Suppressor macrophage treated with lipopolysaccharide for 4 hours (primary cell): ENCODE measurements at places on chromosomes 7 and 10.
A peak's percentile ranks its signal among the peaks of the same experiment; 100 is the strongest.

- DNase-seq, result no peak
These were observed 27.9 kb downstream of the MTURN start for GRCh38 chr7:30162622-30163124.

GRCh38 chr7:94344826-94345225 lies 49.9 kb upstream of the COL1A2 start:
- DNase-seq, result no peak

- DNase-seq, result no peak
These were observed 81.1 kb upstream of the CPXM2 start for GRCh38 chr10:123972481-123973401.

DNA sequence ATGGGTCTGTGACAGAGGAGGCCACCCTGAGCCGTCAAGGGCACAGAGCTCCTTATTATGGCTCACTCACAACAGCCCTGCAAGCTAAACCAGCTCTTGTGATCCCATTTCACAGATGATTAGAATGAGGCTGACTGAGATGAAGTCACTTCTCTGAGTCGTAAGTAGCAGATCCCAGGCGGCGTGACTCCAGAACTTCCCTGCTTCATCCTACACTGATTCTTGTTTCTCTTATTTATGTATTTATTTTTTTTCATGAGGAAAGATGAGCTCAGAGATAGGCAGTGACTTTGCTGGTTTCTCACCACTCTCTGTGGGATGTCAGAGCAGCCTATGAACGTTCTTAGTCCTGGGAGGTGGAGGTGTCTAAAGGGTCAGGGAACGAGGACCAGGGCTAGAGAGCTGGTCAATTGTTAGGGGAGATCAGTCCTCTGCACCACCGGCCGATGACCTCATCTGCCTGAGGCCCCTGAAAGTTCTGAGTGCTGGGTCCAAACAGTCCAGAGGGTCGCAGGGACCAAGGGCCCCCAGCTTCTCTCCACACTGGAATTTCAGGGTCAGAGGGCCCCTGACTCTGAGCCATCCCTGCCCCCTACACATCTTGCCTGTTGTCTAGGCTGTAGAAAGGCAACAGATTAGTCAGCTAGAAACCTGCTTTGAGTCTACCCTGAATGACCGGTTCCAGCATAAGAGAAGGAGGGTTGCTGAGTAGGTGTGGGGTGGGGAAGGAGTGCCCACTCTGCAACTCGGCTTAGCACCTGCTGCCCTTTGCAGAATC lies 17.9 kb downstream of the CLRN3 start:
- DNase-seq, result peak; percentile 59

- no peak for DNase-seq
These were observed 49.6 kb upstream of the PDCD4 start for GRCh38 chr10:110822035-110822711.

- DNase-seq, result no peak
These were observed 125.2 kb downstream of the MAD1L1 start for GRCh38 chr7:2107386-2108070.

GRCh38 chr7:13508586-13508985 lies 480.9 kb downstream of the ETV1 start:
- no peak for DNase-seq

GRCh38 chr7:114942446-114943175 lies 20.7 kb downstream of the MDFIC start:
- peak; percentile 65 for DNase-seq

DNA sequence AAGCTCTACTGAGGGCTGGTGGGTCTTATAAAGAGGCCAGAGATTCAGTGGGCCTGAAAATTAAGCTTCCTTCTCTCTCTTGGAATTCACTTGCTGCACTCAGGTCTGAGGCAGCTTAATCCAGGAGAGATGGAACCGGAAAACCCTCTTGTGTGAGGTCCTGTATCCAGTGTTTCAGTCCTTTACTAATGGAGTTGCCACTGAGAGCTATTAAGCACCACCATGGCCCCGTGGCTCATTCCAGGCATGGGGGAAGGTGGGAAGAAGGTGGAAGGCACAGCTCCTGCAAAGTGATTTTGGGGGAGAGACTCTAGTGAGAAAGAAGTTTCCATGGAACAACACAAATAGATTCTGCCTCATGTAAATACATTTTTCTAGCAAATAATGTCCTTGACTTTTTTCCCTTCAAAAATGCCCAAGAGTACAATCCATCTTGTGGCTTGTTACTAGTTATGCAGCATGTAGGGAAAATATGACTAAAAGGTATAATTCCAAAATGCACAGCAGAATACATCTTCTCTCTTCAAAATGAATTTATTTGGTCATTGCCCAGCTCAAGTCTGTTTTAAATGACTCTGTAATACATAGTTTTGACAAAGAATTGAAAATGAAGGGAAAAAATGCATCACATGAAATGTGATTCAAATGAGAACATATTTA lies 46.7 kb upstream of the FOXI2 start:
- no peak for DNase-seq

DNA sequence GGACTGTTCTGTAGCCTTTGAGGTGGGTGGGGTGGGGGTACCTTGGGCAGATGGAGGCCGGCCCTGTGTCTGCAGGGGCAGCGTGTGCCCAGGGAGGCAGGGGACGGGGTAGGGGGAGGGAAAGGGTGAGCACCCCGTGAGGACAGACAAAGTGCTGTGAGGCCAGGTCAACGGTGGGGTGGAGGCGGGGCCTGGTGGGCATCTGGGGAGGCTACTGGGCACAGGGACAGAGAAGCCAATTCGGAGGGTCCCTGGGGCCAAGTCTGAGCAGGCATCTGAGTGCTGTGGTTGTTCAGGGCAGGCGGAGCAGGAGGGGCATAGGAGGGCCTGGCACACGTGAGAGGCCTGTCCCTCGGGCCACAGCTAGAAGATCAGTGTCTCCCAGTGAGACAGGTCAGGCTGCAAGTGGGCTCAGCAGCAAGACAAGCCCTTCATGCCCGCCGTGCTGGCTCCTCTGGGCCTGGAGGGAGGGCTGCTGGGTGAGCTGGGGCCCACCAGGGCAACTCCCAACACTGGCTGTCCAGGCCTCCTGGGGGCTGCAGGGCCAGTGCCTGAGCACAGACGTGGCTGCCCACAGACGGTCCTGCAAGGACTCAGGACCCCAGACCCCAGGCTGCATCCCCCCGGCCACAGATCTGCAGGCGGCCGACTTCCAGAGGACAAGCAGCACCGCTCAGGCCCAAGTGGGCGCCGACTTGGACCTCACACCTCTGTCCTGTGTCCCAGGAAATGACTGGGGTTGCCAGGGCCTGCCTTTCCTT lies 26.4 kb upstream of the KNDC1 start:
- no peak for DNase-seq

GRCh38 chr7:70392256-70392876 lies 739.6 kb upstream of the GALNT17 start:
- DNase-seq, result no peak

DNA sequence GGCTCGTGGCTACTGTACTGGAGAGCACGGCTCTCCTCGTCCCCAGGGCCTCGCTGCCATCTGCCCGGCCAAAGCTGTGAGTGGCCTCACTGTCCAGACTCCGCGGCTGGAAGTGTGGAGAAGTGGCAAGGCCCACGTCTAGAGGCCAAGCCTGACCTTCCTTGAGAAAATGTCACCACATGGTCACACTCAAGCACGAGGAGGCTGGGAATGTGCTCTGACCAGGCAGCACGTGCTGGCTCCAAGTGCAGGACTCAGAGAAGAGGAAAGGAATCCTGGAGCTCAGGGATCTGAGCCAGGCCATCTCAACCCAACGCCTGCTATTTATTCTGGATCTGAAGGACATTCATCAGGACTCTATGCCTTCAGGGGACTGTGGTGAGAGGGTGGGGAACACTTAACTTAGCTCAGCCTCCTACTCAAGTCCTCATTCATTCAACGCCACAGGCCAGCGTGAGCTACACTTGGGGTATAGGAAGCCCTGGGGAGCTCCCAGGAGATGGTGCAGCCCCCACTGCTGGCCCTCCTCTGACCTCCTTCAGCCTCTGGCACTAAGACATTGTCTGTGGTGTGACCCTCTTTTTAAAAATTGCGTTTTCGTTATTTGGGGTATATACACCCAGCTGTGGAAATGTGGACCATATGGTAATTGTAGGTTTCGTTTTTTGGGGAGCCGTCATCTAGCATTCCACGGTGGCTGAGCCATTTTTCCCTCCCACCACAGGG lies 29.0 kb downstream of the EN2 start:
- DNase-seq, result no peak

DNA sequence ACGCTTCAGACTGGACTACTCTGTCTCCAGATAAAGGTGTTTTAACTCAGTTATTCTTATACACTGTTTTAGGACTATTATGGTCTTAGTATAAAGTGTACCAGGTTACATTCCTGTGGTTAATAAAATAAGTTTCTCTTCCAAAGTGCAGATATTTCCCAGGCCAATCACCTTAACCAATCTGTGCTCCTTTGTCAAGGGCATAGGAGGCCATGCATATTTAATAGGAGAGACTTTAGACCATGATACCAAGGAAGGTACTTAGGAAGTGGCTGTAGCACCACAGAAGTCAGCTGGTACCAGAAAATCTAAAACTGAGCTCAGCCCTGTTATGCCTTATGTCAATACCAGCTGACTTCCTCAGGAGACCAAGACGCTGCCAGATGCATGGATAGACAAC lies 226.5 kb upstream of the TMEM72 start:
- DNase-seq, result no peak

DNA sequence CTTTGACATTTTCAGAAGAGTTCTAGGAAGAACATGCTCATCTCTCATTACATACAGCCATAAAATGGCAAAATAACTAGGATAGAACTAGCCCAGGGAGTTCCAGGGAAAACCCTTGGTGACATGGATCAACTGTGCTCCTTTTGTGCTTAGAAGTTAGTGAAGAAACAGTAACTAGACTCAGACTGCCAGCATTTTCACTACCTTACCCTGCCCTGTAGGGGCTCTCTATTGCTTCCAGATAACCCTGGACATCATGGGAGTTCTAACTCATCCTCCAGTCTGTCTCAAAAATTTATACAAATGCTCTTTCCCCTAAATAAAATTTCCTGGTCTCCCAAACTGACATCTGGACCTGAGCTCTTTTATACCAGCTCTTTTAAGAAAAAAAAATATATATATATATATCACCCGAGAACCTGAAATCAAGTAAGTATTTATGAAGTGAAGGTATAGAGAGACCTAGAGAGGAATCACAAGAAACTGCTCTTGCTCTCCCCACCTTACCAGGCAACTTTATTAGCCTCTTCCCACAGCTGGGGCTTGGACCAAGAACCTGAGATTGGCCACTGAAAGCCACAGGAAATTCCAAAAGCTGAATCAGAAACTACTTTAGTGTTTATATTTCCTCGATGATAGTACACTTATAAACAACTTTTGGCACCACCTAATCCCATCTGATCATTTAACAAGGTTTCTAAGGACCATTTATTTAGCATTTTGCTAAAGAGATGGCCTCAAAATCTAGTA lies 101.4 kb downstream of the RELN start:
- DNase-seq, result no peak

DNA sequence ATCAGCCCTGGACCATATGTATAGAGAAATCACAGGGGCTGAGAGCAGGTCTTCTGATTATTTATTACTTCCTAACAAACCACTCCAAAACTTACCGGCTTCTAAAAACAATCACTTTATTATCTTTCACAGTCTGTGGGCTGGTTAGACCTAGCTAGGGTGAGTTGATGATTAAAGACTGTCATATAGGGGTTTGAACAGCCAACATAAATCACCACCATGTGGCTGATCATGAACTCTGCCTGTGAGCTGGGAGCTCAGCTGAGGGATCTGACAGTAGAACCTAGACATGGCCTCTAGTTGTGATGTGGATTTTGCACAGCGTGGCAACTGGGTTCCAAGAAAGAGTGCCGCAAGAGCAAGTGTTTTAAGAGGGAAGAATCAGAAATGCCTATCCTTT lies 305.4 kb downstream of the CSTF2T start:
- DNase-seq, result no peak

DNA sequence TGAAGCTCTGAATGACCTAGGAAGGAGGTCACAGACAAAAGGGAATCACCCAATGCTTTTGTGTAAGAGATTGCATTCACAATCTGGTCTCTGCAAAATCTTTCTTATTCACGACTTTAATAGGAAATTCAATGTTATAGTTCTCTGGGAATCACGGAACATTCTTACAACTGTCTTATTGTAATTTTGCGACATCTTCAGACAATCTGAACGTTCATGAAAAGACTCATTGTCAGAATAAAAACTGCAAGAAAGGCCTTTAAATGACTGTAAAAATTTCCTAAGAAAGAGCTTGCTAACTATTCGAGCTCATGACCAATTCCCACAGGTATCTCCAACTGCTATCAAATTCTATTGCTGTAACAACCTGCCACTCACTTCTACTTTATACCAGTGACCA lies 130.7 kb downstream of the DGKI start:
- no peak for DNase-seq

- DNase-seq, result no peak
These were observed 45.0 kb upstream of the STK17A start for GRCh38 chr7:43537765-43538403.

DNA sequence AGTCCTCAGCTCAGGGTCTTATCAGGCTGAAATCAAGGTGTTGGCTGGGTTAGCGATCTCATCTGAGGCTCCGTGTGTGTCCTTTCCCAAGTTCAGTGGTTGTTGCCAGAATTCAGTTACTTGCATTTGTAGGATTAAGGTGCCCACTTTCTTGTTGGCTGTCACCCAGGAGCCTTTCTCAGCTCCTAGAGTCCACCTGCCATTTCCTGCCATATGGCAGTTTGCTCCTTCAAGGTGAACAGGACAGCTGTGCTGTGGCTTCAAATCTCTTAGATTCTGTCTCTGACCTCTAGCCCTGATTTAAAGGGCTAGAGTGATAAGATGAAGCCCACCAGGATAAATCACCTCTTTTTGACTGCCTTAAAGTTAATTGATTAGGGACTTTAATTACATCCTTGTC lies 1.0 kb upstream of the HIF1AN start:
- no peak for DNase-seq

DNA sequence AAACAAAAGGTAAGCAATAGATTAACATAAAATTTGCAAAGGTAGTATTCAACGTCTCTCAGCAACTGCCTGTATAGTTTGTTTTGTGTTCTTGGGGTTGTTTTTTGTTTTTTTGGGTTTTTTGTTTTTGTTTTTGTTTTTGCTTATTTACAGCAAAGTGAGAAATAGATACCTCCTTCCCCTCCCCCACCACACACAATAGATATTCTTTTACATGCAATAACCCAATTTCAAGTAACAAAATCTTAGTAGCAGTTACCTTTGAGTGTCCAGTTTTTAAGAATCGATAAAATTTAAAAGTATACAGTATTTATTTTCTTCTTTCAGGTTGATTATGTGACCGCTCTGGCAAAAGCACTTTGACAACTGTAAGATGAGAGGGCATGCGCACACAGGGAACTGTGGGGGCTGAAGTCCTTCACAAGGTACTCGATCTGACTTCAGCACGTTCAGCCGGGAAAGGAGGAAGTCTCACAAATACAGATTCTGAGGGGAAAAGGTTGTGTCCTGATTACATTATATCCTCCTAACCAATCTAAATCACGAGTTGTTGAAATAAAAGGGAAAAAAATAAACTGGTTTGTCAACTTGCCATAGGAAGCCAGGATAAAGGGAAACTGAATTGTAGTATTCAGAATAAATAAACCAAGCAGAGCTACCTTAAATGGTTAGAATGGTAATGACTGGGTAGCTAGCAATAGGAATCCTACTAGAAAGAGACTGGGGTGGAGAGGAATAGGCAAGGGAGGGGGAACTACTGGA lies 47.8 kb downstream of the CPEB3 start:
- DNase-seq, result peak; percentile 72

- no peak for DNase-seq
These were observed 140.6 kb downstream of the COBL start for GRCh38 chr7:51175992-51176388.

- DNase-seq, result no peak
These were observed 70.1 kb downstream of the HACD1 start for GRCh38 chr10:17547060-17547459.

GRCh38 chr7:136062625-136063325 lies 85.6 kb upstream of the MTPN start:
- DNase-seq, result no peak
